Heart right ventricle (tissue), 16 donors: ENCODE measurements at places on chromosomes 6 and 20. TPM values are rescaled to one million over a fixed set of nuclear protein-coding genes. Genes with fewer than 3 reads are reported as not detected.

Gene NT5DC1
- total RNA-seq: 54.5 TPM

DNA sequence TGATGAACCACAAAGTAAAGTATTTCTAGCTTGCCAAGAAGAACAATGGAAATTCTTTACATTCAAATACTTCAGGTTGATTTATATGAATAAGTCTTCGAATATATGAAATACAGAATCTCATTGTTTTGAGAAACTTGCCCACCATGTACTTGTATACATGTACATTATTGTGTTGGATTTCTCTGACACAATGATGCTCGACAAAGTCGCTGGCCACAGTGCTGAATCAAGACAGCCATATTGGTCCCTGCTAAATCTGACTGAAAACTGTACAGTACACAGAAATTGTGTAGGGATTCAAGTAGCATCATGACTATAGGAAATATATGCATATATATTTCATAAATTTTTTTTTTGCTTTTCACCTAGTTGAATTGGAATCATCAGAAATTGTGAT lies 13.1 kb upstream of the LIN28B start:
- peaks cover 99% of the 10 kb centered on the region for H3K27me3 ChIP-seq
- no peaks in the 10 kb centered on the region for H3K4me1 ChIP-seq
- no peak overlapping the region for H3K4me3 ChIP-seq
- H3K36me3 ChIP-seq: no peaks in the 10 kb centered on the region
- no peak for DNase-seq
- H3K27ac ChIP-seq: no peak overlapping the region

GRCh38 chr20:33640287-33640686 lies 21.8 kb upstream of the C20orf144 start:
- H3K27ac ChIP-seq: no peak overlapping the region
- no peaks in the 10 kb centered on the region for H3K27me3 ChIP-seq
- peaks cover 17% of the 10 kb centered on the region for H3K36me3 ChIP-seq

GRCh38 chr6:101241442-101241841 lies 152.1 kb upstream of the GRIK2 start:
- no peak overlapping the region for H3K27ac ChIP-seq
- H3K27me3 ChIP-seq: no peaks in the 10 kb centered on the region
- no peak overlapping the region for H3K4me3 ChIP-seq
- DNase-seq: no peak
- no peaks in the 10 kb centered on the region for H3K36me3 ChIP-seq
- H3K4me1 ChIP-seq: no peaks in the 10 kb centered on the region

Gene OOEP
- total RNA-seq: not detected

Gene SAPCD1
- not detected for total RNA-seq

DNA sequence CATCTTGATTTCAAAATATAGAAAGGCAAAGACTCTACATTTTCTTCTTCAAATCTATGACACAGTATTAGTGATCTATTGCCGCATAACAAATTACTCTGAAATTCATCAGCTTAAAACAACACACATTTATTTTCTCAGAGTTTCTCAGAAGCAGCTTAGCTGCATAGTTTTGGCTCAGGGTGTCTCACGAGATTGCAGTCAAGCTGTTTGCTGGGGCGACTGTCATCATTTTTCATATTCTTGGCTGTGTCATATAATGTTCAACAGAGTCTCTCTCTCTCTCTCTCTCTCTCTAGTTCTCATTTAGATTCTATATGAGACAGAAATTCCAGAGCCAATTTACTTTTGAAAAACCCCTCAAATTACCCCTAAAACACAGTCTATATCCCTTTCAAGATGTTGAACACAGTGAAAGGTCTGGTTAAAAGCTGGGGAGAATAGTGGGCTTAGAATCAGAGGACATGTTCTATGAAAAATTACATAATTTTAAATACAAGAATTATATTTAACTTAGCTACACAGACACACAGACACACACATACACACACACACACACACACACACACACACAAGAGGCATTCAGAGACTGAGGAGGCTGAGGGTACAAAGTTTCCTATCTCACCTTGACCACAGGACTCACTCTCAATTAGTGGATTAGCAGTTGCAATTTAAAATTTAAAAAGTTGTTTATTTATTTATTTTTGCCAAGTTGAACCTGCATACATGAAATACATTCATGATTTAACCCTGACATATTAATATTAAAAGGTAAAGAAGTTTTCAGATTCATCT lies 86.7 kb downstream of the MKKS start:
- DNase-seq: no peak
- no peak overlapping the region for H3K4me3 ChIP-seq
- H3K27me3 ChIP-seq: no peaks in the 10 kb centered on the region
- H3K36me3 ChIP-seq: no peaks in the 10 kb centered on the region

Gene RBL1
- total RNA-seq: 4.1 TPM

DNA sequence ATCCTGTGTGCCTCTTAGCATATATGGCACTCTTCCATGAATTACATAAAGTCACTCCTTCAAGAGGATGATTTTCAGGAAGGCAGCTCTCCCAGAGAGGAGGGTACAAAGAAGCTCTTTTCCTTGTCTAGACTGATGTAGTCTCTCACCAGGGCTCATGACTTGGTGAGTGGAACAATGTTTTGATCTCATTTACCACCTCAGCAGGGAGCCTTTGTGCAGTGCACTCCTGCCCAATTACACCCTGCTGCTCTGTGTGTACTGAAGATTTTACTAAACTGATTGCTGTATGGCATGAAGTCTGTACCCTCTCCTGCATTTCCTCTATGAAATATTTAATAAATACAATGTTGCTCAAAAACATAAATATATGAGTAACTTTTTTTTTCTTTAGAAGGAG lies 598.3 kb upstream of the HS3ST5 start:
- H3K27me3 ChIP-seq: no peaks in the 10 kb centered on the region
- no peak for DNase-seq
- no peak overlapping the region for H3K4me3 ChIP-seq

Gene MTFR2
- total RNA-seq: not detected

Gene SIRPB1
- 0.99 TPM for total RNA-seq

DNA sequence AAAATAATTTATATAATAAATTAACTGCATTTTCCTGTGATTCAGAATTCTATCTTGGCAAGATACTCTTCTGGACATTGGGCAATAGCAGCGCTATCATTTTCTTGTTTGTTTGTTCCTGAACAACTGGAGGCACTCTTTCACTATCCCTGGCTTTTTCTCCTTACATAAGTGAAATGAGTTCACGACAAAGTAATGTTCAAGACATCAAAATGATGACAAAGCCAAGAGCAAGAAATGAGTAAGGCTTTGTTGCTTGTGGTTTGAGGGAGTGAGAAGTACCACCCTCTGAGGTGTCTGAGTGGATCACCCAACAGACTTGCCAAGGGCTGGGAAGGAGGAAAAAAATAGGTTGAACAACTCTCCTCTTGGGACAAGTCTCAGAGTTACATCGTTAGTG lies 466.6 kb upstream of the JAG1 start:
- no peak overlapping the region for H3K4me3 ChIP-seq
- no peaks in the 10 kb centered on the region for H3K27me3 ChIP-seq
- no peak overlapping the region for H3K27ac ChIP-seq
- no peak for DNase-seq
